ENCODE measurements at places on chromosomes 7 and 10. TPM values are rescaled to one million over a fixed set of nuclear protein-coding genes. Genes with fewer than 3 reads are reported as not detected.

UCMA gene
- total RNA-seq = not detected

OR2A7 gene
- not detected for total RNA-seq

CALHM1 gene
- not detected for total RNA-seq

CALML5 gene
- total RNA-seq = not detected

GRID2IP gene
- not detected for total RNA-seq

TMEM213 gene
- not detected for total RNA-seq

PHTF2 gene
- total RNA-seq = 18.0 TPM

TDRD1 gene
- total RNA-seq = not detected

SPACDR gene
- 0.38 TPM for total RNA-seq

SEMA4G gene
- total RNA-seq = 2.4 TPM

PRLHR gene
- not detected for total RNA-seq

CD36 gene
- not detected for total RNA-seq

CCDC7 gene
- 1.9 TPM for total RNA-seq

AGR3 gene
- total RNA-seq = 0.24 TPM

CYP3A4 gene
- not detected for total RNA-seq

GBX1 gene
- not detected for total RNA-seq

MYPN gene
- total RNA-seq = 0.08 TPM

CPA2 gene
- not detected for total RNA-seq

ZNF117 gene
- 2.4 TPM for total RNA-seq

AZGP1 gene
- 24.6 TPM for total RNA-seq

GJD4 gene
- 0.27 TPM for total RNA-seq

NXPH1 gene
- total RNA-seq = not detected

OGDH gene
- total RNA-seq = 41.8 TPM

TSPAN15 gene
- 1.2 TPM for total RNA-seq

C7orf57 gene
- total RNA-seq = 0.32 TPM

MEST gene
- 2.6 TPM for total RNA-seq

CTAGE8 gene
- not detected for total RNA-seq

TMEM209 gene
- total RNA-seq = 24.3 TPM

CDC14C gene
- total RNA-seq = not detected

HKDC1 gene
- total RNA-seq = 5.4 TPM

SAP25 gene
- not detected for total RNA-seq

HMX2 gene
- not detected for total RNA-seq

SLF2 gene
- 21.3 TPM for total RNA-seq

TMEM236 gene
- not detected for total RNA-seq

GET4 gene
- total RNA-seq = 57.3 TPM

MOGAT3 gene
- total RNA-seq = not detected

CYP2C19 gene
- total RNA-seq = not detected

NFKB2 gene
- 61.8 TPM for total RNA-seq

FOXL3 gene
- not detected for total RNA-seq

AKR1D1 gene
- total RNA-seq = not detected

UCN3 gene
- not detected for total RNA-seq

PLXDC2 gene
- 4.6 TPM for total RNA-seq

NME8 gene
- total RNA-seq = not detected
